ENCODE measurements at places on chromosomes 13 and 19.
A peak's percentile ranks its signal among the peaks of the same experiment; 100 is the strongest.

DNA sequence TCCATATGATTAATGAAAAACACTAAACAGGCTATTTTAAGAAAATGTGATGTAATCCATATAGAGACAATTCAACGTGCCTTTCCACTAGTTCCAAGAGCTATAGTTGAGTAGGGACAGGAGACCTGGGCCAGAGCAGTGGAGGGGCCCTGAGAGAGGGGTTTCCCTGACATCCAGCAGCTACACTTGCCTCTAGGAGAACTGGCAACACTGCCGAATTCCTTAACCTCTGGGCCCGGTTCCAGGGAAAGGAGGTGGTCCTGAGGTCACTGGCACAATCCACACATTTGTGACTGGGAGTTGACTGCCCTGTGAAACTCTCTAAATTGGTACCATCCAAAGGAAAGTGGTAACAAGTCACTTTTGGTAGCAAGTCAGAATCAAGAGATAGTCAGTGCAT is 264.4 kb downstream of the DCLK1 start:
- no peak for DNase-seq

GRCh38 chr13:35765366-35765765 is 288.9 kb upstream of the MAB21L1 start:
- no peak for DNase-seq

GRCh38 chr19:52735734-52736133 is 890 bp upstream of the ZNF611 start:
- no peak for DNase-seq

DNA sequence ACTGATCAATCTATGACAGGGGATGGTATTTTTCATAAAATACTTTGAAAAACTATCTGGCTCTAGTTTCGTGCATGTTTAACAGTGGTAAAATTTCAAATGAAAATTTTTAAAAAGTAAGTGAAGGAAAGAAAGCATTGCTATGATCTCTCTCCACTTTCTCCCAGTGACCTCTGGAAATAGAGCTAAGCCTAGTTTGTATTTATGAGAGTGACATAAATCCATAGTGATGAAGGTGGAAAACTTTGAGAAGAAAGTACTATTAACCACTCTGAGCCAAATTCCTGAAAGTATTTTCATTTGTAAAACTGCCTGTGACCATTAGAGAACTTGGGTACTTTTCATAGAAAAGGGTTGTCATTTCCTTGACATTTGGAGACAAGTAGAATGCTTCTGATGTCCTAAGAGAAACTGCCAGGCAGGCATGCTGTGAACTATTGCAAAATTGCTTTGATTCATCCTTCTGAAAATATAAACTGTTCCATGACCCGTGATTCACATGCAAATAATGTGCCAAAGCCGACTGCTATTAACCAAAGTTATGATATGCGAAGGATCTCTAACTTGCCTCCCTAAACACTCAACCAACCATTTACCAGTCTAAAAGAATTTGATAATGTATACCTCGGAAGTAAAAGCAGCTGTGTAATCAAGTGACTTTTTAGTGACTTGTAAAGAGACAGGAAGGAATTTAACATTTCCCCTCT is 133.2 kb downstream of the VWA8 start:
- peak; percentile 80 for DNase-seq

DNA sequence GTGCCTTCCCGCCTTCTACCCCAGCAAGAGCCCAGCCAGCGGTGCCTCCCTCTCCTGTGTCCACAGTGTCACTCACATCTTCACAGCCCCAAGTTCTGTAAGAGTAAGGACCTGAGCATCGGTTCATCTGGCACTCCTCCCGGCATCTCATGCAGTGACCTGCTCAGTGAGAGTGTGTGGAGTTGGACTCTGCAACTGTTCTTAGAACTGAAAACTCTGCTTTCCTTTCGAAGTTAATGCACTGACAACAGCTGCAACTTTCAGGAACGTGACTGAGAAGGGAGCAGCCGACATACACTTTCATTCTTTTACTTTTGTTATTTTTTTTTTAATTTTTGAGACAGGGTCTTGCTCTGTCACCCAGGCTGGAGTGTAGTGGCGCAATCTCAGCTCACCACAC is 41.2 kb downstream of the CEP89 start:
- DNase-seq = no peak

DNA sequence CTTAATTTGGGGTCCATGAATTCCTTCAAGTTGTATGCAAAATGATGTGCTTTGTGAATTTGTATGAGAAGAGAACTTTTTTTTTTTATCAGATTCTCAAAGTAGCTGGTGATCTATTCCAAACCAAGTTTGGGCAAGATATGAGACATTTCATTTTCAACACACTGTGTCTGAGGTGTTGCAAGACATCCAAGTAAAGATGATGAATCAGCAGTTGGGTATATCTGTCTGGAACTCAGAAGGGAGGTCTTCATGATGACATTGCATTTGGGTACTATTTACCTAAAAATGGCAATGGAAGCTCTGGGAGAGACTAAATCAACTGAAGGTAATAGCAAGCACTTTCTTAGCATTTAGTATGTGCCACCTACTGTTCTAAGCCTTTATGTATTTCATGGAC is 2.8 kb downstream of the FAM124A start:
- no peak for DNase-seq

DNA sequence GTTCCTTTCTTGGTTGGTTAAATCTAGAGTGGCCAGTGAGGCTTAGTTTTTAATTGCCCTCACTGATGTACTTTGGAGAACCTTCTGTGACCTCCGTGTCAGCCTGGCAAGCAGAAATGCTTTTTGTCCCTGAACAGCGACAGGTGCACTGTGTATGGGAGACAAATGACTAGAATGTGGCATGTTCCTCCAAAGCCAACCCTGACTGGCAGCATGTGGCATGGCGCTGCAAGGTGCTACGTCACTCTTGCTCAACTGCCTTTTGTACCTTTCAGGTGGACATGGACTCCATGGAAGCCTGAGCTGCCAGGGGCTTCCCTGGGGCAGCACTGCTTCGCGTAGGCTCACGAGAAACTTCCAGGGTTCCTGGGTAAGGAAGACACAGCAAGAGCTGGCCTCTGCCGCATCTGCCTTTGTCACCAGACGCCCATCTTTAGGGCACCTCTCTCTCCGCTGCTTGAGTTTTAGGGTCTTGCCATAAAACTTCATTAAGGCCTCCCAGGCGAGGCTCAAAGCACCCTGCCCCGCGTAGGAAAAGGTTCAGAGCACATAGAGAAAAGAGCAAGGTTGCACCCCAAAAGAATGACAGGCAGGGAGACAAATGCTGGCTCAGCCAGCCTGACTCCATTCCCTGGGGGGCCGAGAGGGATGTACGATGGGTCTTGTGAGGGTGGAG is 167.1 kb upstream of the SOX1 start:
- DNase-seq = no peak

DNA sequence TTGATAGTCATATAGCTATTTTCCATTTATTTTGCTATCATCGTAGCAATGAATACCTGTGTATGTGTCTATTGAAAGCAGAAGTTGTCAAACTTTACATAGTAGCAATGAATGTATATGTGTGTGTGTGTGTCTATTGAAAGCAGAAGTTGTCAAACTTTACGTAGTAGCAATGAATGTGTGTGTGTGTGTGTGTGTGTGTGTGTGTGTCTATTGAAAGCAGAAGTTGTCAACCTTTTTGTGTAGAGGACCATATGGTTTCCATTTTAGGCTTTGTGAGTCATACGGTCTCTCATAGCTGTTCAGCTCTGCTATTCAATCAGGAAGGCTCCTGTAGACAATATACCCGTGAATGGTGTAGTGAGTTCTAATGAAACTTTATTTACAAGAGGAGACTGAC is 20.8 kb downstream of the NLRP4 start:
- no peak for DNase-seq

DNA sequence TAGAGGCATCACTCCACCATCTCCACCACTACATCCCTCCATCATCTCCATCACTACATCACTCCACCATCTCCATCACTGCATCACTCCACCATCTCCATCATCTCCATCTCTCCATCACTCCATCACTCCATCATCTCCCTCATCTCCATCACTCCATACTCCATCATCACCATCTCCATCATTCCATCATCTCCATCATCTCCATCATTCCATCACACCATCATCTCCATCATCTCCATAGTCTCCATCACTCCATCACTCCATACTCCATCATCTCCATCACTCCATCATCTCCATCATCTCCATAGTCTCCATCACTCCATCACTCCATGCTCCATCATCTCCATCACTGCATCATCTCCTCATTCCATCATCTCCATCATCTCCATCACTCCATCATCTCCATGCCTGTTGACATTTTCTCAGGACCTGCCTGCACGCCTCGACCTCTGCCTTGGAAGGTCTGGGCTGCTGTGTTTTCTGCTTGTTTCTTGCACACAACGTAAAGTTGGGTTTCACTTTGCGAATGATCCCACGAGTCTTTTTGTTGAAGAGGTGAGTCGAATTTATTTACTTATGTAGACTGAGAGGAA is 21.2 kb upstream of the RASA3 start:
- DNase-seq = no peak

GRCh38 chr13:108326309-108326708 is 56.8 kb downstream of the TNFSF13B start:
- no peak for DNase-seq

Measured in AG09309 (cell line).